ENCODE measurements at places on chromosomes 5 and 9.

DNA sequence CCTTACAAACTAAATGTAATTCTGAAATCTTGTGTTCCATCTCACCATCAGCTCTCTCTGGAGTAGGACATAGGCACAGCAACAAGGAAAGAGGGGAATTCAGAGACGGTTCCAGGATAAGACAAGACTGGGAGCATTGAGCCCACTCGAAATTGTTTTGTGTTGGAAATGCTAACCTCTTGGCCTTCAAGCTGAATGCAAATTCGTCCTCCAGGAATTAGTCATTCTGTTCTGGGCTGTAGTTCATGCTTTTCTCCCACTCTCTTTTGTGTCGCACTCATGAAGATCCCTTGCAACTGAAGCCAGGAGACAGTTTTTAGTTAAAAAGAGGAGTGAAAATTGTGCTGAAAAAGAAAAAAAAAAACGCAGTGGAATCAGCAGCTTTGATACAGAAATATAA, 121.7 kb upstream of the SEMA6A start:
- DNase-seq = no peak

DNA sequence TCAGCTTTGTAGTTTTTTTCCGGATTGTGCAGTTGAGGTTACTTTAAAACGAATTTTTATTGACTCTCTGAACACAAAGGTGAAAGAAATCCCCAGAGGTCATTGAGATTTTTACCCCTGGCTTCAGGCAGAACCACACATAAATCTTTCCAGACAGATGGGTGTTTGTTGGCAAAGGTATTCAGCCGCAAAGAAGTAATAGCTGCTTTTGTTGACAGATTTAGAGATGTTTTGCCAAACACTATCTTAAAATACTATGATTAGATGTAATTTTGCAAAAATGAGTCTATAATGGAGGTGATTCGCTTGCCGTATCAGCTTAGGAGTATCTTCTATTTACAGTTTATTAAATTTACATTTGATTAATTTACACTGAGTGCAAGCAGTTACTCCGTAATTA, 418.3 kb upstream of the CLINT1 start:
- peak; percentile 62 for DNase-seq

DNA sequence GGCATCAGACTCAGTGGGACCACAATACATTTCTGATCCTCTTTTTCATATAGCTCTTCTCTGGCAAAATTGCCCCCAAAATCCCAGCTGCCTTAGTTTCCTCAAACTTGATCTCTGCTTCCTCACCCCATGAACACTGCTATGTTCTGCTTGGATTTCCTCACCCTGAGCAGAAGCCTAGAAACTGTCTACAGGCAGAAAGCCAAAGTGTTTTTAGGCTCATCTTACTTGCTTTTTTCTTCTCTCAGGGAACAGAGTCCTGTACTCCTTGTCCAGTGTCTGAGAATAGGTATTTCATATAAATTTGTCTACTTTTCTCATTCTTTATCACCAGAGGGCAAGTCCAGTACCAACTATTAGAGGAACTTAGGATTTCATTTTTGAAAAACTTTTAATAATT, 21.5 kb upstream of the UBAP1 start:
- DNase-seq = no peak

- peak; percentile 84 for DNase-seq
These were observed 84.6 kb upstream of the DNAH5 start for GRCh38 chr5:14028938-14029584.

GRCh38 chr5:174694611-174695010, 29.8 kb upstream of the MSX2 start:
- no peak for DNase-seq

DNA sequence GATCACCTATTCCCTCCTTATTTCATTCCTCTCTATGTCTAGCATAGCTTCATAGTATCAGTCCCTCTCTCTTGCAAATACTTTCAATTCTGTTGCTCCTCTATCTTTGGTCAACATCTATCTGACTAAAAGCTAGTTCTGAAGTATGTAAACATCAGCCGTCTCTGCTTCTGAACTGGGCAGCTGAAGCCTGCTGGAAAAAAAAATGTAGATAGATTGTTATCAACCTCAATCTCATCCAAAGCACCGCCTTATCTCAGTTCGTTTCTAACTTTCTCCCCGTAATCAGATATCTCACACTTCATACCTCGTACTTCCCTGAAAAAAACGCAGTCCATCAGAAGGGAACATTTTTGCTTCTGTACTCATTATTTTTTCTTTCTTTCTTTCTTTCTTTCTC, 4.5 kb upstream of the SEMA6A start:
- no peak for DNase-seq
